ENCODE measurements at places on chromosomes 16 and 17. TPM values are rescaled to one million over a fixed set of nuclear protein-coding genes. Genes with fewer than 3 reads are reported as not detected.

DNA sequence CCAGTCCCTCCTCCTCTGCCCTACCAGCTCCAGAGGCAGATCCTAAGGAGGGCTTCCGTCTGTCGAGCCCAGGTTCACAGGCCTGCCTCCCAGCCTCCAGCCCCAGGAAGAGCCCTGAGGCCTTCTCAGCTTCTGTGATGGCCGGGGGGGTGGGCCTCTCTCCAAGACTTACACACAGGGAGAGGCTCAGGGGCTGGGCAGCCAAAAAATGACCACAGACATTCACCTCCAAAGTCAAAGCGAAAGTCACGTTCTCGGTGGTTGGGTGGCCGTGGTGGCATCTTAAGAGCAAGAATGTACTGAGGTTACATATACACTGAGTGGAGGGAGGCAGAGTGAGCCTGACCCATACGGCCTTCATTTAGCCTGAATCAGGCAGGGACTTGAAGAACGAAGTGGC lies 119.1 kb downstream of the CCDC182 start:
- H3K27me3 ChIP-seq: no peaks in the 10 kb centered on the region
- DNase-seq: no peak
- peaks cover 23% of the 10 kb centered on the region for H3K36me3 ChIP-seq
- H3K27ac ChIP-seq: no peak overlapping the region
- no peaks in the 10 kb centered on the region for H3K4me1 ChIP-seq

Gene VAMP2
- 95.0 TPM for polyA plus RNA-seq

Gene NR1D1
- polyA plus RNA-seq: 2.5 TPM

Gene C17orf100
- polyA plus RNA-seq: 8.1 TPM

DNA sequence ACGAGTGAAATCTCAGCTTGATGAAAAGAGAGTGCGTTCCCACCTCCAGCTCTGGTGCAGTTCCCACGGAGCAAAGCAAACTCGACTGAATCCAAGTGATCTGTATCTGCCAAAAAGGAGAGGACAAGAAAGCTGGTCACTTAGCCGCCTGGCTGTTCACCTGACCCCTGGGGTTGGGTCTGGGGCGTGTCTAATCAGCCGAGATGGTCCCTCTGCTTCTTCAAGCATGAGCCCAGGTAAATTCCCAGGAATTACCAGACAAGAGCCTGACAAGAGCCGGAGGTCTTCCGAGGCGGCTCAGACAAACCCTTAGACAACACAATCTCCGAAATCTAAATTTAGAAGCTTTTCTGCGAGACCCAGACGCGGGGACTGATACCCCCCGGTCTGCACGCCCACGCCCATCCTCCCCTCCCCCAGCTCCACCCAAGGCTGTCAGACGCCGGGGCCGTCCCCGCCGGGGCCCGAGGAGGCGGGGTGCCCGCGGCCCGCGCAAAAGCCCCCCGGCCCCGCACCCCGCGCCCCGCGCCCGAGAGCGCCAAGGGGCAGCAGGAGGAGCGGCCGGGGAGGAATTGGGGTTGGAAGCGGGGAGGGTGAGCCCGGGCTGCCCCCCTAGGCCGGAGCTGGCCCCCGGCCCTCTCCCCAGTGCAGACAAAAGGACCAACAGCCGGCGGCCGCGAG lies 674 bp downstream of the ZNF821 start:
- peak; percentile 58 for DNase-seq
- H3K4me3 ChIP-seq: peak overlapping the region; percentile 95
- H3K27ac ChIP-seq: peak overlapping the region; percentile 86
- H3K36me3 ChIP-seq: peaks cover 17% of the 10 kb centered on the region

GRCh38 chr17:65593855-65594845 lies 32.7 kb upstream of the AXIN2 start:
- no peak overlapping the region for H3K4me3 ChIP-seq
- peaks cover 6% of the 10 kb centered on the region for H3K4me1 ChIP-seq
- DNase-seq: no peak
- no peak overlapping the region for H3K27ac ChIP-seq

GRCh38 chr17:21204935-21205334 lies 9.0 kb downstream of the TMEM11 start:
- no peaks in the 10 kb centered on the region for H3K4me1 ChIP-seq
- H3K27ac ChIP-seq: no peak overlapping the region
- no peak overlapping the region for H3K4me3 ChIP-seq
- no peak for DNase-seq
